Dermis microvascular lymphatic vessel endothelial cell (primary cell): ENCODE measurements at places on chromosomes 11 and 22.

DNA sequence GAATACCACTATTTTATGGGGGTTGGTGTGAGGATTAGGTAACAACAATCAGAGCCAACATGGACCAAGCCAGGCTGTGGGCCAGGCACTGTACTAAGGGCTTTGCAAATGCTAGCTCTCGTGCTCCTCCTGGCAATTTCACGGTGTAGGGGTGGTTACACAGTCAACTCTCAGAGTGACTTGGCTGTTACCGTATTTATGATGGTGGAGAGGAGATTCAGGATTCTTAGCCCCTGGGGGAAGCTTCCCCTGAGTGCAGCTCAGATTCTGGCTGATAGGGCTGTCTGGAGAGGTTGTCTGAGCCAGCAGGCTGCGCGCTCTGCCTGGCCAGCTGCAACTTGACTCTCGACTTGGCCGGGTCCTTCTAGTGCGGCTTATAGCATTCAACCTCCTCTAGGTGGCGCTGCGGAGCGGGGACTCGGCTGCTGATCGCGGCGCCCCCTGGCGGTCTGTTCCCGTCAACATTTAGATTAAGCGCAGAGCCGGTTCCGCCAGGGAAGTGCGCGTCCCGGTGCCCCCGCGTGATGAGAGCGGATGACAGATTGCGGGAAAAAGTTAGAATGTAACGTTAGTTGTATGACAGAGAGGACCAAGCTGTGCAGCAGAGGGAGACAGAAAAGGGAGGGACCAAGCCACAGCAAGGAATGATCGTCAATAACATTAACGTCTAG, 4.5 kb upstream of the NCF4 start:
- peak; percentile 56 for DNase-seq

DNA sequence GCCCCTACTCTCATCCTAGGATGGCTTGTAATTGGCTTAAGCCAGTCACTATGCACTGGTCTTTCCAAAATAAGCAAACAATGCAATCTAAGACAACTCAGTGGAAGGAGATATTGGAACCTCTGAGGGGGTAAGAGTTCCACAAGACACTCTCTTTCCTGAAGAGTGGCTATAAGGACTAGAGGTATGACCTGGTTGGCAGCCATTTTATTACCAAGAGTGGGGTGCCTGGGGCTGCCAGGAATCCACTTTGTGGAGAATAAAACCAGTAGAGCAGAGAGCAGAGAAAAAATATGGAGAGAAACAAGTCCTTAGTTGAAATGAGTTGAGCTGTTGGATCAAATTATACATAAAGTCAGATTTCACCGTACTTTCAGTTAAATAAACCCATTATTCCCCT, 38.8 kb upstream of the CAPRIN1 start:
- no peak for DNase-seq

DNA sequence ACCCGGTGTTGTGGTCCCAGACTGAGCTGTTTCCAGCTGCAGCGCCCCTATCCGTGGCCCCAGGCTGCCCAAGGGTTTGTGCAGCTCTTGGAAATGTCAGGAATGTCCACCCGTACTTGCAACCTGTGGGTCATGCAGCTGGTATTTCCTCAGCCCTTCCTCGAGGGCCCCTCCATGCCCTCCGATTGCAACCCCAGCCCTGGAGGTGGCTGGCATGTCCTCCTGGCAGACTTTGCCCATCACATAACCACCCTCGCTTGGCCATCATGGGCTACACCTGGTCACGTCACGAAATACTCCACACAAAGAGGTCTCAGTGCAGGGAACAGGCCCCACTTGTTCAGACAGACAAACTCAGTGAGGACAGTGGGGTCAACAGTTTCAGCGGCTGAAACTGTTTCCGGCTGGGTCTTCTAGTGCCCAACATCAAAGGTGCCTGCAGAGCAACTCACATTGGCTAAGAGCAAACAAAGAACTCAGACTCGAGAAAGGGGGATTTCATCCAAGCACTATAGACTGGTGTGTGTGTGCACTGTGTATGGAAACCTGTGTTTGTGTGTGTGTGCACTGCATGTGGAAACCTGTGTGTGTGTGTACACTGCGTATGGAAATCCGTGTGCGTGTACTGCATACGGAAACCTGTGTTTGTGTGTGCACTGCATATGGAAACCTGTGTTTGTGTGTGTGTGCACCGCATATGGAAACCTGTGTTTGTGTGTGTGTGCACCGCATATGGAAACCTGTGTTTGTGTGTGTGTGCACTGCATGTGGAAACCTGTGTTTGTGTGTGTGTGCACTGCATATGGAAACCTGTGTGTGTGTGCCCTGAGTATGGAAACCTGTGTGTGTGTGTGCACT, 72.8 kb upstream of the CCND1 start:
- DNase-seq = no peak

DNA sequence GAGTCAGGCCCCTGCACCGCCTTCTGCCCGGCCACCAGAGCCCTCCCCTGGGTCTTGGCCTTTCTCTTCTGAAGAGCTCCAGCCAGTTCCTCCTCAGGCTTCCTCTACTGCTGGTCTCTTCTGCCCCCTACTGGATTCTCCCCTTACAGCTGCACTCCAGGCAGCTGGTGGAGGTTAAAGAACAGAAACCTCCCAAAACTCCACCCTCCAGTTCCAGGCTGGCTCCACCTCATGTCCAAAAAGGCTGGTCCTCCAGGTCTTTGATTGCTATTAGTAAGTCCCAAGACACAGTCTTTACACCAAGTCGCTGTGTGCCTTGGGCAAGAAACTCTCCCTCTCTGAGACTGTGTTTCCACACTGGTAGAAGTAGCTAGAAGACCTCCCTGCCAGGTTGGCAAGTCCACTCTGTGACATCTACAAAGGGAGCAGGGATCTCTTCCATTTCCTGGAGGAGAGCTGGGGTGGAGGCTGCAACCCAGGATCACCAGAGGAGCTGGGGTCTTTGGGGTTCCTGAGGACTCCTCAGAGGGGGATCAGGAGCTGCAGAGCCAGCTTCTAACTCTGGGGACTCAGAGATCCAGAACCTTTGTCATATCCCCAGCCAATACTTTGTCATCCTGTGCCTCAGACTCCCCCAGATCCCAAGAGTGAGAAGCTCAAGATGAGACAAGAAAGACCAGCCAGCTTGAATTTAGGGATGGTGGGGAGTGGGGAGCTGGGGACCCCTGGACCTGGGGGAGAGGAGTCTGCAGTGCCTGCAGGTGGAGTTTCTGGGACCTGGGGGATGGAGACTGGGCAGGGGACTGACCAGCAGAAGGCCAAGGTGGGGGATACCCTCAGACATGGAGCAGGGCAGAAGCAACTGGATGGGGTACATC, 3.4 kb upstream of the IGLL5 start:
- peak; percentile 67 for DNase-seq

- no peak for DNase-seq
These were observed 135.7 kb downstream of the COMMD9 start for GRCh38 chr11:36153551-36153950.

- DNase-seq = no peak
These were observed at the start of gene SCN2B for GRCh38 chr11:118175993-118176777. Gene SCN2B, minus strand, starts transcription at chr11:118176639. Its CDS starts 208 bp downstream, at chr11:118176431.

DNA sequence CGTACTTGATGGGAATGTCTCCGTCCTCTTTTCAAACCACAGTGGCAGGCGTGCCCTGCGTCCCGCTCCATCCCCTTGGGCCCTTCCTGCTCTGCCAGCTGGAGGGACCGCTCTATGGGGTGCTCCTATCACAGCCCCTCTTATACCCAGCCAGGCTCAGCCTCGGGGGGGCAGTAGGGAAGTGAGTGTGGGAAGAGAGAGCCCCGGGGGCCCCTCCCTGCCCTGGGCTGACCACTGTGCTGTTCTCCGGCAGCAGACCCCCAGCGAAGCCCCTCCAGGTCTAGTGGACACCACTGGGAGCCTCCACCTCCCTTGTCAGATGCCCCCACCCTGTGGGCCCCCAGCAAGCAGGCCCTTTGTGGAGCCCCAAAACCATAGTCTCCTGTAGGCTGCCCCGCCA, 572.5 kb downstream of the BRD1 start:
- no peak for DNase-seq

DNA sequence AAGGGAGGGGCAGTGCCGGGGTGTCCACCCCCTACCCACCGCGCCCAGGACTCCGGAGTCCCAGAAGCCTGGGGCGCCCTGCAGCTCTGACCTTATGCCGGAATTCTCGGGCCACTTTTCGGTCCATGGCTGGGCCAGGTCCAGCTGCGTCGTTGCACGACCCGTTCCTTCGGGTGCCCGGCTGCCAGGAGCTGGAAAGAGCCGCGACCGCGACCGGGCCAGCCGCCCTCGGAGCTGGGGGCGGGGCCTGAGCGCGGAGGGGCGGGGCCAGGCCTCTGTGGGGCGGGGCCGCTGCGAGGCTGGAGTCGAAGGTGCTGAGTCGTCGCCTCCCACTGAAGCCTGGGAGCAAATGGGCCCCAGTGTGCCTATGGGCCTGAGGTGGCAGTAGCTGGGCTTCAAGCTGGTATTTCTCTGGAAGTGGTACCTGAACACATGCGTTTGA, at the start of gene USH1C:
USH1C (minus strand) TSS at position 236 of the 442 bp plus-strand sequence; CDS start at position 127, 109 bp downstream.
- no peak for DNase-seq

- no peak for DNase-seq
These were observed 47.8 kb downstream of the COPB1 start for GRCh38 chr11:14451825-14452224.

GRCh38 chr11:60852117-60852981, 3.4 kb downstream of the PTGDR2 start:
- DNase-seq = no peak

DNA sequence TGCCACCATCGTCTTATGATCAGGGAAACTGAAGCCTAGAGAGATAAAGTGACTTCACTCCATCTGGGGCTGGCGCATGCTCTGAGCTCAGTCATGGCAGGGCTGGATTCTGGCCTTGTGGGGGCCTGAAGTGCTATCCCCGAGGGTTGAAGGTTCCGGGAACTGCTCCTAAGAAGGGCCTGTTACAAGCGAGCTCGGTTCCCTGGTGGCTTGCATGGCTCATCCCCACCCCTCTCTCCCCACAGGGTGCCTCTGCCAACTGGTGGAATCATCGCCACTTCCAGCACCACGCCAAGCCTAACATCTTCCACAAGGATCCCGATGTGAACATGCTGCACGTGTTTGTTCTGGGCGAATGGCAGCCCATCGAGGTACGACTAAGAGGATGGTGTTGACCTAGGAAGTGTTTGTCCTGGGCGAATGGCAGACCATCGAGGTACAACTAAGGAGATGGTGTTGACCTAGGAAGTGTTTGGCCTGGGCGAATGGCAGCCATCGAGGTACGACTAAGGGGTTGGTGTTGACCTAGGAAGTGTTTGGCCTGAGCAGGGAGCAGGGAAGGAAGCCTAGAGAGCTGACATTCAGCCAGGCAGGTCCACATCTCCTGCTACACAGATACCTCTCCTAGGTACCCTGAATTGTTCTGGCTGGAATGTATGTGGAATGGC, 19.9 kb downstream of the FADS2 start:
- DNase-seq = no peak

GRCh38 chr11:87398931-87399330, 361.2 kb downstream of the TMEM135 start:
- DNase-seq = no peak

DNA sequence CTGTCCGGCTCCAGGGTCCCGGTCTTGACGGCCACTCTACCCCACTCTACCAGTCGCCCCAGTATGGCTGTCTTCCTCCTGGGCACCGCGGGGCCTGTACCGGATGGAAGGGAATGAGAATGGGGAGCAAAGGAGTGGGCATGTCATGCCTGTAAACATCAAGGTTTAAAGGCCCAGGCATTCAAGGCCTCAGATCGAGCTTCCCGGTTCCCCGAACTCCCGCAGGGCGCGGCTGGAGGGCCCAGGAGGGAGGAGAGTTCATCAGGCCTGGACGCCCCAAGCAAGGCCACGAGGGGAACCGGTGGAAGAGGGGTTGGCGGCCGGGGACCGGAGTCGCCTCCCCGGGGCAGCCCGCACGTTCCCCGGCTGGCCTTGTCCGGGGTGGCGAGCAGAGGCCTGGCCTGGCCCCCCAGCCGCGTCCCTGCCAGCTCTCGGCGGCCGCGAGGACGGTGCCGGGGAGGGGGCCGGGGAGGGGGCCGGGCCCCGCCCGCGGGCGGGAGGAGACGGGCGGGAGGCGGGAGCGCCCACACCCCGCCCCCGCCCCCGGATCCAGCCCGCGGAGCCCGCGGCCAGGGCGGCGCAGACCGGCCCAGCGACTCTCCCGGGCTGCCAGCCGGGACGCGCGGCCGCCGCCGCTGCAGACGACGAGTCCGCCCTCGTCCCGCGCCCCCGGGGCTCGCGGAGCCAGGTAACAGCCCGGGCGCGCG, at the start of gene CDC42EP1:
CDC42EP1 (plus strand) TSS at position 580 of the 707 bp plus-strand sequence. CDS start 5,870 bp downstream, outside the sequence.
- no peak for DNase-seq

DNA sequence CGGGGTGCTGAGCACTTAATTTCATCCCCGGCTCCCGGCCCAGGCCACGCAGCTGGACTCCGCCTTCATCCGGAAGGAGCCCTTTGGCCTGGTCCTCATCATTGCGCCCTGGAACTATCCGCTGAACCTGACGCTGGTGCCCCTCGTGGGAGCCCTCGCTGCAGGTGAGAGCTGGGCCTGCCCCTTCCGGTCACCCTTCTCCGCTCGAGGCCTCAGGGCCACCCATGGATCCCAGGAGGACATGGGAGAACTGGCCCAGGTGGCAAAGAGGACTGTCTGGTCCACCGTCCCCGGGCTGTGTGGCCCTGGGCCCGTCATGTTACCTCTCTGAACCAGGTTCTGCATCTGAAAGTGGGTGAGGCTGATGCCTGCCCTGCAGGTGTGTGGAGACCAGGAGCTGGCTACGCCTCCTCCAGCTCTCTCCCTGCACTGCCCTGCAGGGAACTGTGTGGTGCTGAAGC, 8.6 kb downstream of the ALDH3B1 start:
- DNase-seq = no peak

DNA sequence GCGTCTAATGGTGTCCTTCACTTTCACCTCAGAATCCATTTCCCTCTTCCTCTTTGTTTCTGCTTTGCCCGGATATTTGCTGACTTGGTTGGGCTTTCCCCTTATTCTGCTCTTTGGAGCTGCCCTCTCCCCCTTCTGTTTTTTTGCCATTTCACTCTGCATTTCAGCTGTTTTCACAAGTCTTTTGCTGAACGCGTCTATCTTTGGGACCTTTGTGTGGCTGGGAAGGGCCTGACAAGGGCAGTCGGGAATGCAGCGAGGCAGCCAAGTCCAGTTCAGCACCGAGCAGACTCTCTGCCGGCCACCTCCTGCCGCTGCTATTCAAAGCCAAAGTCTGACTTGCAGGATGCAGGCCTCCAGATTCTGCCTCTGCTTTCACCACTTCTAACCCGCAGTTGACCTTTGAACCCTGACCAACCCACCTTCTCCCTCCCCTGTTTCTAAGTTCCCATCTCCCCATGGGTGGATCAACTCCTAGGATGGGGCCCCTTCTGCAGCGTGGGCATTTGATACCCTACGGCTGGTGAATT, 38.2 kb downstream of the FEZ1 start:
- DNase-seq = peak; percentile 4

- no peak for DNase-seq
These were observed 39.1 kb downstream of the TCIRG1 start for GRCh38 chr11:68077617-68078582.

GRCh38 chr11:7858006-7858405, 61.3 kb upstream of the OR5P2 start:
- DNase-seq = no peak

DNA sequence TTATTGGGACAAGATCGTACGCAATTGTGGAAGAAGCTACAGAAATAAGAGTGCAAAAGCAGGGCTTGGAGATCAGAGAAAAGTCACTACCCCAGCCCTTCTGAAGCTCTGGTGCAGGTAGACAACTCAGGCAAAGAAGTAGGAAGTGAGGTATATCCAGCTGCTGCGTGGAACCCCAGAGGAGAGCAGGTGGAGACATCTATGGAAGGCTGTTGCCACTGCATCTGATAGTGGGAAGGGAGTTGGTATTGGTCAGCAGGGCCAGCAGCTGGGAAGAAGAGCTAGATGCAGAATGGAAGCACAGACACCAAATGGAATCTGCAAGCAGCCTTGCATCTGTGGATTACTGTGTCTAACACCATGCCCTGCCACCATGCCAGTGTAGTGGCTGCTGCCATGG, 165.1 kb downstream of the WNT11 start:
- DNase-seq = no peak

GRCh38 chr11:82906236-82906635, 4.7 kb downstream of the DDIAS start:
- DNase-seq = peak; percentile 33
